Progenitor cell of endocrine pancreas (in vitro differentiated cells): ENCODE measurements at places on chromosomes 12 and 14.
A peak's percentile ranks its signal among the peaks of the same experiment; 100 is the strongest.

DNA sequence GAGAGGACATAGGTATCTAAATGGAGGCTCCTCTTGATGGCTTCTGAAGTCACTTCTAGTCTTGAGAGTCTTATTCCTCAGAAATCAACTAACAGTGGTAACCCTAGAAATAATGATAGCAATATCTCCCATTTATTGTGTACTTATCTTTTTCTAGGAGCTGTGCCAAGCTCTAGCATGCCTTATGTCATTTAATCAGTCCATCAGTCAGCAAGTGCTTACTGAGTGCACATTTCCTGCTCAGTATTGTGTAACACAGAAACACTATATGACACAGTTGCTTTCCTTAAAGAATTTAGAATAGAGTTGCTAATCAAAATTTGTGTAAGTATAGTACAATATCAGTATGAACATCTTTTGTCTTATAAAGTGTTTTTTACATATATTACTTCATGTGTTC, 36.6 kb downstream of the KRT76 start:
- DNase-seq, result no peak

GRCh38 chr14:74217672-74218448, 21.4 kb upstream of the VSX2 start:
- DNase-seq, result peak; percentile 83

- no peak for DNase-seq
Measured at GRCh38 chr12:88553941-88554658, 26.2 kb downstream of the KITLG start.

DNA sequence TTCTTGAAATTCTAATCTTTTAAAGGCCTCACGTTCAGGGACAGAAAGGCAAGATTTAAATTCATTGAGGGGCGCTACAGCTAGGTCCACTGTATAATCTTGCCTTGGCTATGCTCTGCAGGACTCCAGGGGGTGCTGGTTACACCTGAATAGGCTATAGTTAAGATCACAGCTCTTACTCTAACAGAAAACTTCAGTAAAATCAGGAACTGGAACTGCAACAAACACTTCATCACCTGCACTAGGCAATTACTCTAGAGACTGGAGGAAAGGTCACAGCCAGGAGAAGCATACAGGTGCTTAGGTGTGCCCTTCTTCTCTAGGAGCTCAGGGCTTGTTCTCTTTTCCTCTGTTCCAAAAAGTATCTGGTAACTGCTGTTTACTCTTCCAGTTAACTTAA, 20.9 kb downstream of the SLCO1C1 start:
- no peak for DNase-seq

- no peak for DNase-seq
Measured at GRCh38 chr12:65195387-65196055, 26.1 kb downstream of the LEMD3 start.

DNA sequence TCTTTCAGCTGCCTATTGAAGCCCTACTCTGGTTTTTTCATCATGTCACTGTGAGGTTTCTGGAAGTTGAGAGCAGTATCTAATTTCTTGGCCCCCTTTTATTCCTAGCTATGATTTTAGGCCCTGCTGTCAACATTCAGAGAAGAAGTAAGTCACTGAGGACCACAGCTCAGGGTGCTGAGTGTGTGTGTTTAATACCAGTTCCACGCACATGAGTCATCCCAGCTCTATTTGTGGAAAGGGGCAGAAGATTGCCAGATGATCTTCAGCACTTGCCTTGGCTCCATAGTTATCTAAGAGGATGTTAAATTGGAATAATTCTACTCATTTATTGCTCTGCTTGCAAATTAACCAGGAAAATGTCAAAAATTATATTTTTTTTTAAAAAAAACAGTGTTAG, 65.5 kb upstream of the SLC38A4 start:
- no peak for DNase-seq

GRCh38 chr12:131093604-131093955, 139.9 kb downstream of the ADGRD1 start:
- no peak for DNase-seq

DNA sequence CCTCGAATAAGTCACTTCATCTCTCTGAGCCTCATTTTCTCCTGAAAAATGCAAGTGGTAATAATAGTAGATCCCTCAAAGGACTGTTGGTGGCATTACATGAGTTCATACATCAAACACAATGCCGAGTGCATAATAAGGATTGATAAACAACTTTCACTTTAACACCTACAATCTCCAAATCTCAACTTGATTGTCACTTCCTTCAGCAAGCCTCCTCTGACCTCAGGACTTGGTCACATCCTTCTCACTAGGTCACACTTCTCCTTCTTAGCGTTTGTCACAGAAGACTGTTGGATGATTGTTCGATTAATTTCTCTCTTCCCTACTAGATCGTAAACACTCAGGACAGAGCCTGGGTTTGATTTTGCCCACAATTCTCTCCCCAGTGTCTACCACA, 7.9 kb upstream of the PRKAB1 start:
- no peak for DNase-seq

DNA sequence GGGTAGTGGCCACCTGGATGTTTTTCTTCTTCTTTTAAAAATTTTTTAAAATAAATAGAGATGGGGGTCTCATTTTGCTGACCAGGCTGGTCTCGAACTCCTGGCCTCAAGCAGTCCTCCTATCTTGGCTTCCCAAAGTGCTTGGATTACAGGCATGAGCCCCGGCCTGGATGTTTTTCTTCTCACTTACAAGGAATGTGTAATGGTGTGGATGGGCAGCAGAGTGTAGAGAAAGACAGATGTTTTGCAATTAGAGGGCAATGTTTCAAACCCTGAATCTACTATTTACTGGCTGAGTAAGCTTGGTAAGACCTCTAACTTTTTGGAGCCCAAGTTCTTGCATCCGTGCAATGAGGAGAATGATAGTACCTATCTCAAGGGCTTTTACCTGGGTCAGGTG, 48.1 kb downstream of the ADCK1 start:
- DNase-seq, result no peak

- no peak for DNase-seq
Measured at GRCh38 chr12:22467190-22467589, 77.2 kb downstream of the C2CD5 start.

DNA sequence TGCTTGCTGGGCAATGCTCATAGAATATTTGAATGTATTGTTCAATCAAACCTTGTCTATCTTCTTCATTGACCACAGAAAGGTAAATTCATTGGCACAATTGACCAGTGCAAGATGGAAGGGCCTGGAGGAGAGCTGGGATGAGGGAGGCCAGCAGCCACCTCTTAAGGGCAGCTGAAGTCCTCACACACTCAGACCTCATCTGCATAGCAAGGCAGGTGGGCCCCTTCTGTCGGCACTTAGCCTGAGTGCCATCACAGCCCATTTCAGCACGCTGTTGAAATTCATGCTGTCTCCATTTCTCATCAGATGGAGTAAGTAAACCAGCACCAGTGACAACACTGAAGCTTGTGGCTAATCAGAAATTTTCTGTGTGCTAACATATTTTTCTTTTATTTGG, 25.4 kb upstream of the HMGA2 start:
- DNase-seq, result no peak

- DNase-seq, result no peak
Measured at GRCh38 chr12:1716215-1716862, 25.5 kb downstream of the ADIPOR2 start.

DNA sequence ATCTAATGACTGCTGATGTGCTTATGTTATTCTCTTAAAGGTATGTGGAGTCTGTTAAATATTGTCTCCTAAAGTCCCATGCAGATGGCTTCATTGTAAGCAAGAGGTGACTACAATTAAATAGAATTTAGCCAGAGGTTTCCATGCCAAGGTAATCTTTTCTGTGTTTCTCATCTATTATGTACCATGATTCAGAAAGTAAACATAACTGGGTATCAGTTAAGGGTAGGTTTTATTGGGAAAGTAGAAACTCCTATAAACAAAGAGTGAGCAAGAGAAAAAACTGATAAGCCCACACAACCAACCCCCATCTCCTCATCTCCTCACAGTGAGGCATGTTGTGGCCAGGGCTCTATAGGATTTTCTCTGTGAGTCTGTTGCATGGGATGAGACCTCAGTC, 611.7 kb downstream of the SNAPC1 start:
- no peak for DNase-seq

DNA sequence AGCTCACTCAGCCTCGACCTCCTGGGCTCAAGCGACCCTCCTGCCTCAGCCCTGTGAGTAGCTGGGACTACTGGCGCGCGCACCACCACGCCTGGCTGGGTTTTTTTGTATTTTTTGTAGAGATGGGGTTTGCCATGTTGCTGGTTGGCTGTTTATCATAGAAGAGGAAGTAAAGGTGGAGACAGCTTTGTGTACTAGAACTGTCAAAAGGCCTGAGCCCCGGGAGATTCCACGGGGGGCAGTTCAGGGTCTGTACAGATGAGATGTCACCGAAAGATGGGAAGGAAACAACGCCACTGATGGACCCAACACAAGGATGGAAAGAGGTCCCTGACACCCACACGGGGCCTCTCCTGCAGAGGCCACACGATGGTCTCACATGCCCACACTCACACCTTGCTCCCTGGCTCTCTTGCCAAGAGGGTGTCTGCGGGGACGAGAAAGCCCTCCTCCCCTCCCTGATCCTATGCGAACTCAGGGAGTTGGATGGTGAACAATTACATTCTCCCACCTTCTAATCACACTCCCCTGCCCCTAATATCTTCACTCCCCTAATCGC, 66.6 kb downstream of the KDM2B start:
- DNase-seq, result no peak

- no peak for DNase-seq
Measured at GRCh38 chr12:91332302-91332701, 149.7 kb upstream of the DCN start.

- no peak for DNase-seq
Measured at GRCh38 chr12:14850929-14851663, 7.8 kb upstream of the ART4 start.

GRCh38 chr14:33362934-33363333, 424.3 kb downstream of the NPAS3 start:
- DNase-seq, result no peak

GRCh38 chr14:26204728-26205479, 392.9 kb downstream of the NOVA1 start:
- peak; percentile 20 for DNase-seq

DNA sequence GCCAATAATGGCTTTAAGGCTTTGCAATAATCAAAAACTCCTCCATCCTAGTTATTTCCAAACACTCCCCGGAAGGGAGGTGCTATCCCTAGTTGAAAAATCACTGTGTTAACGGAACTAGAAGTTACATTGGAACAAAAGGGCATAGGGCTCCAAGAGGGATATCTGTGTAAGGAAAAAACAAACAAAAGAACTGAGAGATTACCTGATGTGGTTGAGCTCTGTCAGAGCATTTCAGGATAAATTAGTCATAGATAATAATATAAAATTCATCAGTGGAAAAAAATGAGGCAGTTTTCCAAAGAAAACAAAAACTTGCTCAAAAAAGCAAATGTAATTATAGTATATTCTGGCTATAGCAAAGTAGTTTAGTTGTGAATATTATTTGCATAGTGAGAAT, 27.4 kb upstream of the PAPLN start:
- DNase-seq, result no peak

- DNase-seq, result no peak
Measured at GRCh38 chr14:99242816-99243721, 28.9 kb downstream of the BCL11B start.

DNA sequence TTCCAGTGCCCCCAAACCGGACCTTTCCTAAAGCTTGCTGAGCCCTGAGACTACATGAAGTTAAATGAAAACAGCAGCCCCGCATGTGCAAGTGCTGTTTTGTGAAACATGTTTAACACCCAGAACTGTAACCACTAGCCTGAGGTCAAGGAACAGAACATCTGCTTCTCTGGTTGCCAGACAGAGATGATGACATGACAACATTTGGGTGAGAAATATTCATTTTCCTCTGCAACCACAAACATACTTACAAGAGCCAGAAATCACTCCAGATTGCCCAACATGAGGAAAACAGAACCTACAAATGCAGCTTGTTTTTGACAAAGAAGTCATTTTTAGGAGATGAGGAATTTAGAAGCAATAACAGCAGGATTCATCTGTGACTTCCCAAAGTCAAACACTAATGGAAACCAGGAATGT, 110.4 kb downstream of the BCAT1 start:
- no peak for DNase-seq

DNA sequence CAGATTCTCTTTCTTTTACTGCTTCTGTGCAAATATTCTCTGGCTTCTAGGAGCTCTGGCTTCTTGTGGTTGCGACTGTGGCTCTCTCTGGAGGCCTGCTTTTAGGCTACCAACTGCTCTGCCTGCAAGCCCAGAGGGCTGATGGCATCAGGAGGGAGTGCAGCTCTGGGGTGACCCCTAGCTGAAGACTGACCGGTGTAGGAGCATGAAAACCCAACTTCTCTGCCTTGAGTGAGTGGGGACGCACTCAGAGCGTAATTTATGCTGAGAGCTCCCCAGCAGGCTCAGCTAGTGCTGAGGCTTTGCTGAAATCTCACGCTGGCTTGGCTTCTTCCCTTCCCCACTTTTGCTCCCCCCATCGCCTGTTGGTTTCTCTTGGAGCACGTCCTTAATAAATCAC, 29.9 kb upstream of the RBM19 start:
- DNase-seq, result no peak

- DNase-seq, result no peak
Measured at GRCh38 chr12:2710701-2711100, 84.1 kb upstream of the FKBP4 start.

- no peak for DNase-seq
Measured at GRCh38 chr12:95653771-95654546, 102.7 kb upstream of the USP44 start.

GRCh38 chr14:60508707-60509437, at the start of gene SIX6:
TSS of gene SIX6 (plus strand) at chr14:60509146. CDS start at chr14:60509399, 253 bp downstream.
- peak; percentile 45 for DNase-seq

DNA sequence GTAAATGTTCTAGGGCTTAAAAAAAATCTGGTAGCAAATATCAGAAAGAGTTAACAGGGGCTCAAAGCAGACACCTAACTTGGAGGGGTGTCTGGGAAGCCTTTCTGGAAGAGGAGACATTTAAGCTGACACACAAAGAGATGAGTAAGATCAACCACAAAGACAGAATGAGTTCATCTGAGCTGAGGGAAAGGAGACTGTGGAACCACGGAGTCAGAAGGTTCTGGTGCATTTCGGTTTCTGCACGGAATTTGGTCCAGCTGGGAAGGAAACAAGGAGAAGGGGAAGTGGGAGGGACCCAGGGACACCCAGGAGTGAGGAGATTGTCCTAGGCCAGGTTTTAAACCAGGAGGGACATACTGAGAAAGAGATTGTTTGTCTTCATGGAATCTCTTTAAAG, 161.1 kb downstream of the PHETA1 start:
- DNase-seq, result no peak

DNA sequence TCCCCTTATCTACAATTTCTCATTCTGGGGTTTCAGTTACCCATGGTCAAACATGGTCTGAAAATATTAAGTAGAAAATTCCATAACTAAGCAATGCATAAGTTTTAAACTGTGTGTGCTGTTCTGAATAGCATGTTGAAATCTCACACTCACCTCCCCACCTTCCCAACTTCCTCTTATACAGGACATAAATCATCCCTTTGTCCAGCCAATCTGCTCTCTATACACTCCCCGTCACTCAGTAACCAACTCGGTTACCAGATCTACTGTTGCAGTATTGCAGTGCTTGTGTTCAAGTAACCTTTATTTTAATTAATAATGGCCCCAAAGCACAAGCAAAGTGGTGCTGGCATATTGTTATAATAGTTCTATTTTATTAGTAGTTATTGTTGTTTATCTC, 420.5 kb downstream of the GXYLT1 start:
- no peak for DNase-seq
